ENCODE measurements at places on chromosomes 16 and 17.

- no peak for DNase-seq
Measured at GRCh38 chr16:84341528-84342295, 26.6 kb upstream of the ATP2C2 start.

DNA sequence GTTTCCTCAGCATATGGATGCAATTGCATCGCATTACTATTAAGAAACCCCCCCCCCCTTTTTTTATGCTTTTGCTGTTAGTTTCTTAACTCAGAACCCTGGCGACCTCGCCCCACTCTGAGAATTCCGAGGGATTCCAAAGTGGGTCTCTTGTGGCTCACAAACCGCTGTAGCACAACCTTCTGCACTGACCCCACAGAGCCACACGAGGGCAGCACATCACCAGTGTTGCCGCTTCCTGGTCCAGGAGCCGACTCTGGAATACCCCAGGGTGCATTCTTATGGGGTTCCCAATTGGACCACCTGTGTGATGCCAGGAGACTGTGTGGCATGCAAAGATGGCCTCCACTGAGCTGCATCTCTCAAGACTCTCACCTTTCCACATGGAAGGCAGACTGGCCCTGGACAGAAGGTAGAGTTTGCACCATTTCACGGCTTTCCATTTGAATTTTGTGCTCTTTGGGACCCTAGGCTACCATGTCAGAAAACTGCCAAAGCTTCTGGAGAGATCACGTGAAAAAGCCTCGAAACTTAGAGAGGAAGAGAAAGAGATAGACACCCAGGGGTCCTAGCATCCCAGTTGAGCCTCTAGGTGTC is 432.7 kb upstream of the ASIC2 start:
- DNase-seq: peak; percentile 7

DNA sequence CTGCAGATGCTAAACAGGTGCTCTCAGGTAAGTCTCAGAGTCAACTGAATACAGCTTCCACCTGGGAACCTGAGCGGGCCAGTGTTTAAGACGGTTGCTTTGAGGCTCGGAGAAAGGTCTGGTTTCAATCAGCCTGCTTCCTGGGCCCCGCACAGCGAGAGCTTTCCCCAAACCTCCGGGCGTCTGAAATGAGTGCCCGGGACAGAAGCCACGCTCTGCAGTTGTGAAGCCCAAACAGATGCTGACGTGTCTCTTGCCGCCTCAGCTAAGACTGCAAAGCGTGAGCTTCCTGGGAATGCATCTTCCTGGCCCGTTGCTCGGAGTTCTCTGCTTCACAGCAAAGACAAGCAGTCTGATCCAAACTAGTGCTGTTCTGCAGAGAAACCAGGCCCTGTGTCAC is 36.7 kb downstream of the PLXDC1 start:
- DNase-seq: no peak

DNA sequence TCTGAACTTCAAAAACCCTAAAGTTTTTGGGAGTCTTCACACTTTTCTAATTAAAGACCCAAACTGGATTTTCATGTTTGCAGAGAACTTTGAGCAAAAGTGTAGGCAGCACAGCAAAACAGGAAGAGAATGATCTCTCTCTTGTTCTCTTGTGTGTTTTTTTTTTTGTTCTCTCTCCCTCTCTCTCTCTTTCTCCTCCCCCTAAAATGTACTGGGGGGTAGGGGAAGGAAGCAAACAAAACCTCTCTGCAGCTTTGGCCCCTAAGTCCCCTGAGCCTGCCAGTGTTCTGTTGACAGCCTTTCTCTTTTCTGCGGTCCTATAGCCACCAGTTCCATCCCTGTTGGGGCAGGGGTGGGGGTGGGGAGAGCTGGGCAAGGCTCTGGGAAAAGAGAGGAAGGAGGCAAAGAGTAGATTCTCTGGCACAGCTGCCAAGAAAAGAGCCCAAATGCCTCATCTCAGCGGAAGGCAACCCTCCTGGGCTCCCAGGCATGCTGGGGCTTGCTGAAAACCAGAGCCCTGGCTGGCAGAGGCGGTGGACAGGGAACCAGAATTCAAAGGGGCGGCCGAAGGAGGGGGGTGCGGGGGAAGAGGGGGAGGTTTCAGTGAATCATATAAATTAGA is 295.3 kb downstream of the SOX9 start:
- no peak for DNase-seq

GRCh38 chr17:63491977-63492618 is 15.2 kb downstream of the ACE start:
- DNase-seq: no peak

DNA sequence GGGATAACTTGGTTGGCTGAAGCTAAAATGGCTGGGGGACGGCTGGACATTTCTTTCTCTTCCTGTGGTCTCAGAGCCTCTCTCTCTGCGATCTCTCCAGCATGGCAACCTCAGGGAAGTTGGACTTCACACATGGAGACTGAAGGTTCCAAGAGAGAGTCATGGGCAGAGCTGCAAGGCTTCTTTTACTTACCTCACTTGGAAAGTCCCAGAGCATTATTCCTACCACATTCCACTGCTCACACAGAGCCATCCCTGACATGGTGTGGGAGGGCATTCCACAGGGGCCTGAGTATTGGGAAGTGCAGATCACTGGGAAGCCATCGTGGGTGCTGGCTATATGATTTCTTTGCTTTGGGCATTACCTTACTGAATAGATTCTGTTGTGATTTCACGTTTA is 9.8 kb upstream of the SLC6A2 start:
- no peak for DNase-seq

Data from stimulated activated CD4-positive, alpha-beta T cell treated with anti-CD3 and anti-CD28 coated beads, Interleukin-4, amount 100 ng/mL, for 4 hours (primary cell).